Astrocyte (in vitro differentiated cells and primary cell): ENCODE measurements at places on chromosomes 1 and 21. TPM values are rescaled to one million over a fixed set of nuclear protein-coding genes. Genes with fewer than 3 reads are reported as not detected.

Gene MFAP2
- total RNA-seq = 121 and 132 TPM in 2 replicates

Gene CHODL
- total RNA-seq = 0.36 and 0.38 TPM in 2 replicates

Gene GJA5
- 0.27 and 0.36 TPM in 2 replicates for total RNA-seq

Gene LENEP
- 0.99 TPM in 1 of 2 replicates, not detected in the other for total RNA-seq

Gene GBP7
- total RNA-seq = not detected in 2 replicates

Gene DDOST
- 327 and 331 TPM in 2 replicates for total RNA-seq

Gene SPRR2E
- not detected in 2 replicates for total RNA-seq

Gene MXRA8
- 112 and 139 TPM in 2 replicates for total RNA-seq

Gene ZC3H12A
- total RNA-seq = 12.1 and 12.6 TPM in 2 replicates

Gene IL6R
- 2.2 and 2.5 TPM in 2 replicates for total RNA-seq

Gene FAM177B
- not detected in 2 replicates for total RNA-seq

Gene HSD11B1
- not detected in 2 replicates for total RNA-seq
